ENCODE measurements at places on chromosomes 2 and 18.

DNA sequence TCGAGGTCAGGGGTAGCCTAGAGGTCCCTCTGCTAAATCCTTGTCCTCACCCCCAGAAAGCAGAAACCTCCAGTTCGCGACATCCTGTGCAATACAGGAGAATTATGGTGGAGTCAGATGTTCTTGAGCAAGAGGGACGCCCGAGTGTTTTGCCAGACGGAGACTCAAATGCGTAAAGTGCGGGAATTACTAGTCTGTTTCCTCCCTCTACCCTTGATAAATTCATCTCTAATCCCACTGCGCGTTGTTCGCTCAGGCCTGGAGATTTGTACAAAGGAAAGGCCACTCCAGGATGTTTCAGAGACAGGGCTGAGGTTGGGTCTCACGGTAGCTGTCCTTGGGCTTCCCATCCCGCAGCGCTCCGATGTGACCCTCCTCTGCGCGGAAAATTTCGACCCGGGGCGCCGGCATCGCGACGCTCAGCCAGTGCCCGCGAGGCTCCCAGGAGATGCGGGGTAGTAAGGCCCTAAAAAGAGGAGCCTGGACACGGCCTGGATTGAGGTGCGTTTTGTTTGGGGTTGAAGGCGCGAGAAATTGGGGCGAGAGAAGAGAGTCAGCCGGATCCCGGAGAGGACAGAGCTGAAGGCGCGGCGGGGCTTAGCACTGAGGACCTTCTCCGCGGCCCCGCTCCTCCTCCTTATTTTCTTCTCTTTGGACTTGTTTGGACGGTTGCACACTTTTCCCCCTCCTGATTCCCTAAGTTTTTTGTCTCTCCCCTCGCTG is 2.6 kb upstream of the NEUROD1 start:
- no peak for ATAC-seq

DNA sequence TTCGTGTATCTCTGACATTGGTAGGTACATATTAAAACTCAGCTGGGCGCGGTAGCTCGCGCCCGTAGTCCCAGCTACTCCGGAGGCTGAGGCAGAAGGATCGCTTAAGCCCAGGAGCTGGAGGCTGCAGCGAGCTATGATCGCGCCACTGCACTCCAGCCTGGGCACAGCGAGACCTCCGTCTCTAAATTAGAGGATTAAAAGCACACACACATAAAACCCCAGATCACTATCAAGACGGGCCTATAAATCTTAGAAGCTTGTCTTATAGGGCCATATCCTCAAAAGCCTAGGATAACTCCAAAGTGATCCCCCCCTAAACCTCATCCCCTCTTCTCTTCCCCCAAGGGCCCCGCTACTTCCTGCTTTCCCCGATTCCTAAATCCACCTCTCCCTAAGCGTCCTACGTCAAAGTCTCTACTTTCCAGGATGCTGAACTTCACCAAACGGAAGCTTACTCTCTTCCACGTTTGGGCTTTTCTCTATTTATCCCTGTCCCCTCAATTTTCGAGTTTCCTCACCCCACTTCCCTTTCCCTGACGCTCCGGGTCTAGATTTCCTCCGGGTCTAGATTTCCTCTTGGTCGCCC is 707 bp downstream of the KRCC1 start:
- ATAC-seq: peak; percentile 30

DNA sequence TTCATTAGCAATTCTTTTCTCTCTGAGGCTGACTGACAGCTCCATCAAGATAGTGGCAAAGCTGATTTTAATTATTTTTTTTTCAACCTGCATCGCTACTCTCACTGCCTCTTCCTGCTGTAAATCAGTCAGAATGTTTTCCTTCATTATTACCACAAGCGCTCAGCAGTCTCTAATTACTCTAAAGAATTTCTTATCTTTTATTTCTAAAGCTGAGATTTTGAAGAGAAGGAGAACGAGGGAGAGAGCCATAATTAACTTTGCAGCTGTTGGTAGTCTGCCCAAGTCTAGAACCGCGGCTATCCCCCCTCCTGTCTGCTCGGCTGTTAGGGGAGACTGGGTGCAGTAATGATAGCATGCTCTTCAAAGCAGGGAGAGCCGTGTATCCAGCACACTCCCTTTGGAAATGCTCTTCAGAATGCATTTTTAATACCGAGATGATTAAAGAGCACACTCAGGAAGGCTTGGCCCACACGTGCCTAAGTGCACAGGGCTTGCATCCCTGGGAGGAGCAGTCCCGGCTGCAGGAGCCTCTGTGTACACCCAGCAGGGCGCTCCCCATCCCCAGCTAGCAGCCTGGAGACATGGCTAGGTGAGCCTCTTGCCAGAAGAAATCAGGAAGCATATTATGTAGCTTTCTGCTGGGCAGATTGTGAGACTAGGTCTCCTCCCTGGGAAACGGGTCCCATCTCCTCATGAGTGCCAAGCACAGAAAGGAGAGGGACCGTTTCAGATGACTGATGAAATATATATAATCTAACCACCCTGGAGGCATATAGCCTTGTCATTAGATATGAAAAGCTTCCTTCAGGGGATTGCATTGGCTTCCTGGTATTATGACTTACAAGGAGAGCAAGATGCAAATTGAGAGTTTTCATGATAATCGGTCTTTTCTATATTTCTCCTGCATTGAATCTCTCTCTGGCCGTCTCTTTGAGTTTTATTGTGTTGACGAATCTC is 555.2 kb downstream of the CMPK2 start:
- no peak for ATAC-seq

- peak; percentile 70 for ATAC-seq
Measured at GRCh38 chr2:141348481-141348880, 782.3 kb downstream of the LRP1B start.

GRCh38 chr2:71736986-71737385 is 283.6 kb downstream of the DYSF start:
- peak; percentile 75 for ATAC-seq

- ATAC-seq: no peak
Measured at GRCh38 chr2:127103243-127104165, 3.5 kb downstream of the BIN1 start.

- ATAC-seq: peak; percentile 88
Measured at GRCh38 chr18:12686100-12686499, 16.4 kb downstream of the CEP76 start.

- peak; percentile 67 for ATAC-seq
Measured at GRCh38 chr2:40488101-40488601, 36.3 kb upstream of the SLC8A1 start.

GRCh38 chr18:35458677-35459441 is 38.9 kb downstream of the INO80C start:
- peak; percentile 94 for ATAC-seq

- peak; percentile 12 for ATAC-seq
Measured at GRCh38 chr2:221571551-221572218, 419 bp downstream of the EPHA4 start.

DNA sequence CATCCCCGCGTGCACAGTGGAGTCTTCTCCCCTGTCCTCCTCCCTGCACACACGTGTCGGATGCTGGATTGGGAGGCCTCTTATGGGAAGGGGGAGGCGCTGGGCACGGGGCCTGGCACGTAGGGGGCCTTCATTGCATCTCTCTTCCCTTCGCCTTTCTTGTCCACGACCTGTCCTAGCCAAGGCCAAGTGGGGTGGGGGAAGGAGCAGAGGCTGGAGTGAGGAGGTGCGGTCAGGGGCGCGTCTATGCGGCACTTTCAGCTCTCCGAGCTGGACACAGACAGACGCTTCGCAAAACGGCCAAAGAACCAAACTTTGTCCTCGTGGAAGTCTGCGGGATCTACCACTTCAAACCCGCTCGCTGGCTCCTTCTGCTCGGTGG is 13.4 kb downstream of the ALPG start:
- ATAC-seq: no peak

DNA sequence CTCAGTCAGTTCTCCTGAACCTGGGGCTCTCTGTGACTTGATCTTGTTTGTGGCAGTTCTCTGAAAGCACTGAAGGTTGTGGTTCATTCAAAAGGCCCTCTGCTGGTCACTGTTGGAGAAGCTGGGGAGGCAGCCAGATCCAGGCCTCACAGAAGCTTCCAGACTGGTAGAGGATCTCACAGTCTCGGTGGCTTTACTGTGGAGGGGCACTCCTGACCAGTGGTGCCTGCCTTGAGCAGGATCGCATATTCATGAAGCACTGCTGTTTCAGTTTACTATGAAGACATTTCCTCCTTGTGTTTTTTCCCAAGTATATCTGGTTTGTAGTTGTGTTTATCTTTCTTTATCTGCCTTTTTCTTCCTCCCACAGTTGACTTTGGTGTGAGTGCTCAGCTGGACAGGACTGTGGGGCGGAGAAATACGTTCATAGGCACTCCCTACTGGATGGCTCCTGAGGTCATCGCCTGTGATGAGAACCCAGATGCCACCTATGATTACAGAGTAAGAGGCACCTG is 133.9 kb downstream of the MAP4K4 start:
- peak; percentile 88 for ATAC-seq

- ATAC-seq: peak; percentile 73
Measured at GRCh38 chr2:99836690-99837605, 305.4 kb downstream of the AFF3 start.

GRCh38 chr18:7789856-7790552 is 222.9 kb downstream of the PTPRM start:
- ATAC-seq: 0 out of 3 replicates have a peak, but pooled peaks have one; percentile 42

- no peak for ATAC-seq
Measured at GRCh38 chr2:18721038-18721922, 131.9 kb upstream of the NT5C1B start.

DNA sequence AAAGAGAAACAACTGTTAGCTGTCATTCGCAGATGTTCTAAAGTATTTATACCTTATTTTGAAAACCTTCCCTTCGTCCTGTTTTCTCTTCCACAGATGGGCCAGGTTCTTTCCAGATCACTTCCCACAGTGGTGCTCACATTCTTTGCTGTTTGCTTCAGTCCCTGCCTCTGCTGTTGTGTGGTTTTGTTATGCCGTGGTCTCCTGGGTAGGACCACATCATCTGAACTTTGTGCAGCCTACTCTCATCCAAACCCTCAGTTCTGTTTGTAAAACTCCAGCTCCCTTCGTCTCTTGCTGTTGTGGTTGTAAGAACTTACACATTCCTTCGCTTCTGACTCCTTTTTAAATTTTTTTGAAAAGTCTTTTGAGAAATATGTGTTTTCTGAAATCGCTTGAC is 38.1 kb downstream of the ZNF236 start:
- no peak for ATAC-seq

GRCh38 chr2:101114268-101114783 is 36.9 kb downstream of the TBC1D8 start:
- ATAC-seq: no peak

- ATAC-seq: peak; percentile 83
Measured at GRCh38 chr2:44549099-44549471, 187.3 kb downstream of the CAMKMT start.

DNA sequence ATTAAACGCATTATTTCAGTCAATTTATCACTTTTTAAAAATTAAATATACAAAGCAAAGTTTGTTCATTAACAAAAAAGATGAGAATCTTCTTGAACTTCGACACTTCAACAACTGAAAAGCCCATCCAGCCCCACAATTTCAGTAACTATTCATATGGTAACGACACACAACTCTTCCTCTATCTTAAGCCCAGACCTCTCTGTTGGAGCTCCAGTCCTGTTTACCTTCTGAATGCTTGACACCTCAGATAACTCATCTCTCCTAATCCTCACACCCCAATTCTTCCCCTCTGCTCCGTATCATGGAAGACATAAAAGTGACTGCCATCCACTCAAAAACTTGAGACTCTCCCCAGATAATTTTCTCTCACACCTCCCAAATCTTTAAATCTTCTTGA is 12.6 kb downstream of the USP37 start:
- no peak for ATAC-seq
